Foreskin keratinocyte (primary cell): ENCODE measurements at places on chromosomes 4 and X.

DNA sequence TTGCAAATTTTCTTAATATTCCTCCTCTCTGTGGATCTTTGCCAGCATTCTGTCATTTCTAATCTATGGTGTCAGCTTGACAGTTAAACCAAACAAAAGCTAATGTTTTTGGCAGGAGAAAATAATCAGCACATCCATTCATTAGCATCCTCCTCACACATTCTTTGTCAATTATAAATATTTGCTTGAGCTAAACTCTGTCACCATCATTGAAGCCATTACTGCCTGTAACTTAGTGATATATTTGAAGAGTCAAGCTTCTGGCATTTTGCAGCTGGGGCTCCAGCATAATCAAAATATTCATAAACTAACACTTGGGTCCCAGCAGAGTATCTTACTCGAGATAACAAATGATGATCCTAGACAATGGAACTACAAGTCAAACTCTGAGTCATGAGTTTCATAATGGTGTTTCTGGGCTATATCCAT is 126.1 kb downstream of the EIF4E start:
- DNase-seq: no peak

GRCh38 chrX:22959204-22959920 is 40.4 kb upstream of the DDX53 start:
- DNase-seq: no peak

- peak; percentile 3 for DNase-seq
Measured at GRCh38 chrX:113594123-113594841, 753.7 kb upstream of the AMOT start.

DNA sequence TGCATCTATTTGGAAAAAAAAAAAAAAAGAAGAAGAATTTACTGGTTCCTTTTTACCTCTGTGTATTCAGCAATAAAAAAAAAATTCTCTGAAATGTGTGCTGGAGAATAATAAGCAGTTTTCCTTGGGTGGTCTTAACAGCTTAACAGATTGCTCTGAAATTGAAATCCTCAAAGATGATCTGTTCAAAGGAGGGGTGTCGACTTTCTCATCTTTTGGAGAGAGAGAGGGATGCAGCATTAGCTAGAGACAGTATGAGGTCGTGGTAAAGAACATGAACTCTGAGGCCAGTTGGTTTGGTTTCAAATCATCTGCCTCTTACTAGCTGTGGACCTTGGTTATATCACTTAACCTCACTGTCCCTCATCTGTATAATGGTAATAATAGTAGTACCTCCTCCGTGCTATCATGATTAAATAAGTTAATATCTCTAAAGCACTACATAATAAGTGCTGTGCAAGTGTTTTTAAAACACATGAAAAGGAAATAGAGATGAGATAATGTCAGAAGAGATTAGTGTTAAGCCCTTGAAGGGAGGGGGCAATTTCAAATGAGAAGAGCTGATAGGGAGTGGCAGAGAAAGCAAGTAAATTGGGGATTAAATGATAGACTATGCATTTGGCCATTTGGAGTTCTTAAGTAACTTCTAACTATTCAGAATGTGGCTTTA is 109.9 kb upstream of the LIMCH1 start:
- no peak for DNase-seq

DNA sequence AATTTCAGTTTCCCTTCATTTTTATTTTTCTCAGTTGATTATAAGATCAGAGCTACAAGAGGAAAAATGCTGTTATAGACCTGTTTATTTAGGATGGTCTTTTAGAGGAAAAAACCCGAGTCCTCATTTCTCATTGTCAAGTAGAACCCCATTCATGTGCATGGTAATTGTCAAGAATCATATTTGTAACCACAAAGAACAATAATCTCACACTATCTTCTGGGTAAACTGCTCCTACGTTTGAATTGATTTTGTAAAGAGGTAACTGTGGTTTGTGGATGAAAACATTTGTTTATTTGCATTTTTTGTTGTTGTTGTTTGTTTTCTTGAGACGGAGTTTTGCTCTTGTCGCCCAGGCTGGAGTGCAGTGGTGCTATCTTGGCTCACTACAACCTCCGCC is 23.8 kb downstream of the RAPGEF2 start:
- DNase-seq: no peak

- no peak for DNase-seq
Measured at GRCh38 chrX:2284601-2285000, 216.2 kb downstream of the DHRSX start.

DNA sequence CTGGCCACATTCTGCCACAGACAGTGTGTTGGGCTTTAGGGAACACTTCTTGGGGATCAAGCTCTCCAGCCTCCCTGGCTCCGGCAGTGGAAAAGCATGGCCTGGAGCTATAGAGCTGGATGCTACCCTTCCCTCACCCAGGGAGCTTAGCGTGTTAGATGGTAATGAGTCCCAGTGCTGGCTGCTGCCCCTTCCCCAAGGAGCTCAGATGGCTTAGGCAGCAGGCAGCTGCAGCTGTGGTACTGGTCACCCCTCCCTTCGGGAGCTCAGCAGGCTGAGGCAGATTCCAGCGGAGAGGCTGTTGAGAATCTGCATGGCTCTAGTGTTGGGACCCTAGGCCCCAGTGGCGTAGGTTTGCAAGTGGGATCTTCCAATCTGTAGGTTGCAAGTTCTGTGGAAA is 19.5 kb downstream of the TMEM144 start:
- DNase-seq: no peak

DNA sequence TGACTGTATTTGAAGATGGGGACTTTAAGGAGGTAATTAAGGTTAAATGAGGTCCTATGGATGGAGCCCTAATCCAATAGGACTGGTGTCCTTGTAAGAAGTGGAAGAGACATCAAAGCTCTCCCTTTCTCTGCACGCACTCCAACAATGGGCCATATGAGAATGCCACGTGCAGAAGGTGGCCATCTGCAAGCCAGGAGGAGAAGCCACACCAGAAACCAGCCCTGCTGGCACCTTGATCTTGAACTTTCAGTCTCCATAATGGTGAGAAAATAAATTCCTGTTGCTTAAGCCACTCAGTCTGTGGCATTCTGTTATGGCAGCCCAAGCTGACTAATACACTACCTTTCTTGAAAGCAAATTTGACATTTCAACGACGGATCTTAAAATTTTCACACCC is 73.2 kb downstream of the SMARCA1 start:
- DNase-seq: no peak

- DNase-seq: no peak
Measured at GRCh38 chr4:74437866-74438265, 7.1 kb upstream of the AREG start.

GRCh38 chr4:42541647-42542046 is 115.3 kb downstream of the ATP8A1 start:
- DNase-seq: no peak

GRCh38 chrX:31092970-31093638 is 21.3 kb upstream of the FTHL17 start:
- no peak for DNase-seq

DNA sequence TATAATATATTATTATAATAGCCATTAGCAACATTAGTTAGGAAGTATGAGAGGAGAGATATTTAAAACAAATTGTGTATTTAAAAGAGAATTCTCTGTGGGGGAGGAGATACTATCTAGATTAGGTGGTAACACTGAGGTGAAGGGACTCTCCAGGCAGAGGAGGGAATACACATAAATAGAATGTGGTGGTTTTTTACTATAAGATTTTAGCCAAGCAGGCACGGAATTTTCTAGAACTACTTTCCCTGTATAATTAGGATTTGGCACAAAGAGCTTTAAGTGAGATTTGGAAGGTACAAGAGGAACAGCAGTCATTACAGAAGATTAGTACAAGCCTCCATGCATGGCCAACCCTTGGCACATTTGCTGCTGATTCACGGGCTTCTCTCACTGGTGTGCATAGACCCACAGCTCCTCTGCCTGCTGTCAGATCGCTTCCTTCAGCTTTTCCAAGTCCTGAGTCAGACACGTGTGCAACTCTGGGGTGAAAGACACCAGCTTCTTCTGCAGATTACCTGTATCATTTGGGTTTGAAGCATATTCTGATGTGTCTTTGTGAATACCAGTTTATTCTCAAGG is 685.5 kb downstream of the KCTD8 start:
- no peak for DNase-seq

GRCh38 chr4:24321616-24322015 is 262.7 kb downstream of the DHX15 start:
- DNase-seq: no peak

DNA sequence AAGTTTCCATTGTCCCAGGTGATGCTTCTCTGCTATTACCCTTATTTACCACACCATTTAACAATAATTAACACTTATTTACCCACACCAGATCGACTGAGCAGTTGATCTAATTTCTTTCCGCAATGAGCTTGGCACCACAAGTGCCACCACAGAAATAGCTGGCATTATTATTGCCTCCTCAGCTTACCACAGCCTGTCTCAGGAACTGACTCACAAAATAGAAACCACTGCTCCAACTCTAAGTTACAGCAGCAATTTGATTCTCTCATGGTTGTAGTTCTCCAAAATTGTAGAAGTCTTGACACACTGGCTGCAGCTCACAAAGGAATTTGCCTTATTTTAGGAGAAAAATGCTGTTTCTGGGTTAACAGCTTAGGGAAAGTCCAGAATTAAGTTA is 22.5 kb downstream of the ZNF721 start:
- peak; percentile 27 for DNase-seq

GRCh38 chrX:150905293-150905692 is 6.8 kb upstream of the CD99L2 start:
- no peak for DNase-seq

DNA sequence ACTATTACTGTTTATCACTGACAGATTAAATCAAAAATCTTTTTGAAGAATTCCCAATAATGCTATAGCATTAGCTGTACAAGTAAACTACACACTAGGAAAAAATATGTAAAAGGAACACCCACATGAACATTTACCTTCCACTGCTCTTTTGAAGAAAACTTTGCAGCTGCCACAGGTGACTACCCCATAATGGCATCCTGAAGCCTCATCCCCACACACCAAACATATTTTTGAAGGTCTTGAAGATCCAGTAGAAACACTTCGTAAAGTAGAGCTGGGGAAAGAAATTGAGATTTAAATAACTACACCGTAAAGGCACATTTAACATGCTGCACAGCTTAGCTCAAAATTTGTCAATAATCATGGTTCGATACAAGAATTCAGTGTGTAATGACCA is 182.4 kb downstream of the NR3C2 start:
- DNase-seq: no peak

DNA sequence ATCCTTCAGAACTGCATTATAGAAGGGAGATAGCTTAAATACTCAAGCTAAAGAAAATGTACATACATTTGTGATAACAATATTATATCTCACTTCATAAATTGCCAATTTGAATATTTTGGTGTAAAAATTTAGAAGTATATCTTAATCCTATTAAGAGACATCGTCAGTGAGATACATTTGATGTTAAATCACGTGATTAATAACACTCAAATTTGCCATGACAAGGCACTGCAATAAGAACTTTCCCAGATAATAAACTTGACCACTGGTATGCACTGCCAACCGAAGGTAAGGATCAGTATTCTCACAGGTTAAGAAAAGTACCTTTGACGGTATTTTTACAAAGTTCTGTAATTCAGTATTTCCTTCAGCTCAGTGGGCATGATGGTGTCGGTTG is 764.7 kb upstream of the FRG1 start:
- DNase-seq: no peak

DNA sequence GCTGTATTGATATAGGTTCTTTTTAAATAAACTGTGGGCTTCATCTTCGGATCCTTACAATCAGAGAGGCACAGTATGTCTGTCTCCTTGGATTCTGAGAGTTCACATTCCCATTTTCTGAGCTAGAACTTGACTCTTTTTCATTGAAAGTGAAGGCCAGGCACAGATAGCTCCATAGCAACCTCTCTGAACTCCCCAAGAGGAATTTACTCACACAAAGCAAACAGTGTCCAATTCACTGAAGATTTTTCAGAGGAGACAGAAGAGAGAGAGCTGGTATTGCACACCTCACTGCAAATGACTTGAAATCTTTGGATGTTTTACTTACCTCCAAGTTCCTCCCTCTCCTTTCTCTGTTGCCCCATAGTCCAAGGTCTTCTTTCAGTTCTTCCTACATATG is 130.9 kb upstream of the CASK start:
- no peak for DNase-seq

GRCh38 chr4:8199594-8200301 is 658 bp downstream of the SH3TC1 start:
- no peak for DNase-seq

DNA sequence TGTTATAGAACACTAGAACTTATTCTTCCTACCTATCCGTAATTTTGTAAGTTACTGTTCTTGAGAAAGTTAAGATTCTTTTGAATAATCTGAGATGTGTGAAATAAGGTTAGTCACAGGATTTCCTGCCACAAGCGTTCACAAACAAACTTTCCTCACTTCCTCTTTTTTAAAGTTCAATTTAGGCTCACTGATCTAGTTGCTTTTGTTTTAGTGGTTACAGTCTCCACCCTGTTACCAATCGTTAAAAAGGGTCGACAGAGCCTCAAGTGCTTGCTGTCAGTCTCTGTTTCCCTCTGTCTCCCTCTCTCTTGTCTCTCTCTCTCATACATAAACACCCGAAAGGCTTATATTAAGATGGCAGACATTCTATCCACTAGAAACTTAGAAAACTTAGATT is 35.9 kb upstream of the STK26 start:
- DNase-seq: no peak

GRCh38 chrX:119071381-119071780 is 1.4 kb upstream of the CT47C1 start:
- DNase-seq: no peak

DNA sequence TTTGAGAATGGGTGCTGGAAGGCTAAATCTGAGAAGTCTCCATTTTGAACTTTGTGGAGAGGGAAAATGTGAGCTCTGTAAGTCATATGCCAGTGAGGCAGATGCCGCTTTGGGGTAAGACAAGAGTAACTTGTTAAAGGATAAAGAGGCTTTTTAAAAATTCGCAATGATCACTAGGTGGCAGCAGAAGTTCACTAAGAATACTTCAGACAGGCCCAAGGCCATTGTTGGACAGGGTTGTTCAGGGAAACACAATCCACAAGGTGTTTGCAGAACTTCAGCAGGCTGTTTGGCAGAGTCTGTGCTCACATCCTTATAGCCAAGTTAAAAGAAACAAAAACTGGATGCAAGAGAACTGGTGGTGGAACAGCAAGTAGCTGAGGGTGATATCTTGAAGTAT is 13.7 kb upstream of the PIGA start:
- DNase-seq: peak; percentile 39

DNA sequence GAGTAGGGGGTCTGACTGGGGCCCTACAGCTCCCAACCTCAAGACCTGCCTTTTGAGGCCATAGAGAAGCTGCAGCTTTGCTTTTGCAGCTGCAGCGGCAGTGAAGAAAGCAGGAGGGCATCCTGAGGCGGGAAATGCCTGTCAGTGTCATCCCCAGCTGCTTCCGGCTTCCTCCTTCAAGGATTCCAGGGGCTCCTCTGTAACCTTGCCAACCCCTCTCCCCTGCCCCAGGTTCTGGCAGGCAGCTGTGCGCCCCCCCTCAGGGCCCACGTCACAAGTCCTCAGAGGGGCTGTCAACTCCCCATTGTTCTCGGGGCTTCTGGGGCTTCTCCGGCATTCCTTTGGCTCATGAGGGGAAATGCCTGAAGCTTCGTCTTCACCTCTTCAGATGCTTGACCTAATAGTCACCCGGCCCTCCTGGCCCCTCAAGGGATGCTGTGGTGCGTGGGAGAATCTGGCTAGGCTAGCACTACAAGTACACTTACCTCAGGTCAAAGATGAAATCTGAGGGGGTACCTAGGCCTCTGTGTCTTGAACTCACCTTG is 31.9 kb downstream of the APLN start:
- peak; percentile 75 for DNase-seq
